ENCODE measurements at places on chromosomes 16 and 17. TPM values are rescaled to one million over a fixed set of nuclear protein-coding genes. Genes with fewer than 3 reads are reported as not detected.
A peak's percentile ranks its signal among the peaks of the same experiment; 100 is the strongest.

GRCh38 chr17:45663772-45664171 is 120.3 kb upstream of the CRHR1 start:
- DNase-seq: no peak

SEPTIN1 gene
- 6.1 TPM for total RNA-seq

GRCh38 chr16:2528161-2529060 is 2.8 kb downstream of the CEMP1 start:
- DNase-seq: no peak

C17orf67 gene
- 5.0 TPM for total RNA-seq

CDRT15L2 gene
- not detected for total RNA-seq

- DNase-seq: no peak
Measured at GRCh38 chr16:59058250-59058649, 324.1 kb upstream of the GOT2 start.

GRCh38 chr17:8532021-8532420 is 96.3 kb downstream of the NDEL1 start:
- no peak for DNase-seq

DNA sequence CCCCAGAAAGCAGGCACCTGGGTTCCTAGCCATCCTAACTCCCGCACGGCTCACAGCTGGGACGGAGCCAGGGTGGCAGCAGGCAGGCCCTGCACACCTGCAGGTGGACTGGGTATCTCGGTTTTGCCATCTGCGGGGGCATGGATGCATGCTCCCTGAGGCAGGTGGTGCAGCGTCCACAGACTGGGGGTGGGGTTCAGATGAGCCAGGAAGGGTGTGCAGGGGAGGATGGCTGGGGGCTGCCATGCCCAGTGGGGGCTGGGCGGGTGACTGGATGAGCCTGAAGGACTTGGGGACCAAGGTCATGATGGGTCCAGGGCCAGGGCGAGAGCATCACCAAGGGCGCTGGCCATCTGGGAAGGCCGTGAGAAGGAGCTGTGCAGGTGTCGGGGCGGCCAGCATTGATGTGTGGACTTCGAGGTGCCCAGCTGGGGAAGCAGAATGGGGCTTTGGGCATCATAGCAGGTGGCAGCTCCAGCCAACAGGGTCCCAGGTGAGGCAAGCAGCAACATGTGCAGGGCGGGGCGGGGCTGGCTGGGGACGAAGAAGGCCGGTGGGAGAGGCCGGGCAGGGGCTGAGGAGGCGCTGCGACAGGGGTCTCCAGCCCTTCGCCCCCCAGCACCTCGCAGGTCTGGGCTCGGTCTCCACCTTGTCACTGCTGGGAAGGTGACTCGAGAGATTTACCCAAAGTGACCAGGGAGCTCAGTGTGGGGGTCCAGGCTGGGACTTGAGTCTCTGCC is 41.0 kb upstream of the ZNF469 start:
- DNase-seq: peak; percentile 40

All from aorta (tissue), 5 donors.